ENCODE measurements at places on chromosomes 4 and X. TPM values are rescaled to one million over a fixed set of nuclear protein-coding genes. Genes with fewer than 3 reads are reported as not detected.
A peak's percentile ranks its signal among the peaks of the same experiment; 100 is the strongest.

Gene NAP1L2
- 1.6 TPM for total RNA-seq

- peak overlapping the region; percentile 72 for H3K4me3 ChIP-seq
- peak; percentile 25 for DNase-seq
- no peaks in the 10 kb centered on the region for H3K27me3 ChIP-seq
Measured at GRCh38 chrX:135345107-135345589, 35.9 kb downstream of the ETDC start.

DNA sequence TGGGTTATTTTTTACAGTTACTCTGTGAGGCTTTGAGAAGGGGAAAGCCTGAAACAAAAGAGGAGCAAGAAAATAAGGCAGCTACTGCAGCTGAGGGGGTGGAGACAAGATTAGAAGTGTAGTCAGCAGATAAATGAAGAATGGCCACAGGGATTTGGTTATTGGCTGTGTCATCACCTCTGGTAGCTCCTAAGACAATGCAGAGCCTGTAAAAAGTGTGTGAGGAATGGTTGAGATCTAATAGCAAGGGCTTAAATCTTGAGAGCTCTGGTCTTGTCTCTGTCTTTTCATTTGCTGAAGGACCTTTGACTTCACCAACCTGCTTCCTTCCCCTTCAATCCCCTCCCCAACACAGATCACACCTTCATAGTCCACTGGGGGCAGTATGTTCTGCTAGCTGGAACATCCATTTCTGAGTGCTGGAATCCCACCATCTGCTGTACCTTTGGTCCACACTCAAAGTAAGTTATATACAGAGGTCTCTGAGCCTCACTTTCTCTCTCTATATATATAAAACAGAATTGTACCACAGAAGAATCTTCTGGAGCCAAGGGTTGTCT is 213.7 kb upstream of the ZIC3 start:
- H3K27me3 ChIP-seq = no peaks in the 10 kb centered on the region
- DNase-seq = no peak
- no peaks in the 10 kb centered on the region for H3K36me3 ChIP-seq
- H3K27ac ChIP-seq = no peak overlapping the region
- H3K4me1 ChIP-seq = no peaks in the 10 kb centered on the region
- no peak overlapping the region for H3K4me3 ChIP-seq

Gene STEEP1
- total RNA-seq = 26.8 TPM

GRCh38 chrX:17689971-17690409 is 47.3 kb upstream of the SCML1 start:
- no peak overlapping the region for H3K4me3 ChIP-seq
- DNase-seq = peak; percentile 33
- H3K27me3 ChIP-seq = no peaks in the 10 kb centered on the region

Gene FBXO8
- total RNA-seq = 15.7 TPM

DNA sequence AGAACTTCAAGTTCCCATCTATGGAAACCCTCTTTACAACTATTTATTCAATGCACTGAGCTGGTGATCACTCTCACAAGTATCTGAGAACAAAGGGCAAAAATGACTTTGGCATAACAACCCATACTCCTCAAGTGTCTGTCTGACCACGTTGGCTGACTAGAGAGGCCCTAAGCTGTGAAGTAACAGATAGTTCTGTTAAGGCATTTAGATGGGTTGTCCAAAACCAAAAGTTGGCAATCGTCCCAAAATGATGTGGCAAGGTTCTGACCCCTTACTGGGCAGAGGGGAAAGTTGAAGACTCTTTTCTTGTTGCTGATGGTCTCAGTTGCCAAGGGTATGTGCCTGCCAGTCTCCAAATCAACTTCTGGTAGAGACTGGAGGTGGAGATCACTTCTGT is 524.8 kb downstream of the PPARGC1A start:
- no peak for DNase-seq

Gene KLHL13
- 3.8 TPM for total RNA-seq

Gene HSD17B10
- total RNA-seq = 31.9 TPM

Gene HTN3
- not detected for total RNA-seq

Gene ADGRG4
- total RNA-seq = under 0.01 TPM

Gene SLC16A2
- total RNA-seq = 10.7 TPM

DNA sequence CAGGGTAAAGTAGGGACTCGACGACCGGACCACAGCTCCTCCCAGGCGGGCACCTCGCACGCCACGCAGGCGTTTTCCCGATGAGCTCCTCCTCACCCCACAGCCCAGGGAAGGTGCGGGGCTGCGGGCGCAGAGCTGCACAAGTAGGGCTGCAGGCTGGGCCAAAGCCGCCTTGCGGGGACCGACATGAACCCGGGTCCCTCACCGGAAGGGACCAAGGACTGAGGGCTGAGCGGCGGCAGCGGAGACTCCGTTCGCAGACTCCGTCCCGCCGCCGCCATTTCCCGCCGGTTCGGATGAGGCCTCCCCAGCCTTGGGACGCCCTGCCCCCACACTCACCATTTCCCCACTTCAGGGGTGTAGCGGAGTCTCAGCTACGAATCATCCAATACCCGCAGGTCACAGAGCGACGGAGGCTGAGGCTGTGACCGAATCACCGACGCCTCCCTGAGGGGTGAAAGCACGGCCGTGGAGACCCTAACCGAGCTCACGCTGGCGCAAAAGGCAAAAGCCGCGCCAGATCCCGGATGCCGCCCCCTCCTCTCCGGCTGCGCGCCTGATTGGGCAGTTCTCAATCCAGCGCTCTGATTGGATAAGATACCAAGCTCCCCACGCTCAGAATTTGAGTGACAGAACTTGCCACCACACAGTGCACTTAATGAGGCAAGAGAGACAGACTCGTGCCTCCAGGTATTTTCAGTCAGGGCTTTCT is at the start of gene ZNF732:
ZNF732 (minus strand) TSS at position 506 of the 712 bp plus-strand sequence; CDS start at position 342, 164 bp downstream.
- no peak for DNase-seq
- H3K4me3 ChIP-seq = peak within 1 kb of the TSS; percentile 34
- H3K36me3 ChIP-seq = no peaks in the 10 kb centered on the region
- H3K27me3 ChIP-seq = no peaks in the 10 kb centered on the region

DNA sequence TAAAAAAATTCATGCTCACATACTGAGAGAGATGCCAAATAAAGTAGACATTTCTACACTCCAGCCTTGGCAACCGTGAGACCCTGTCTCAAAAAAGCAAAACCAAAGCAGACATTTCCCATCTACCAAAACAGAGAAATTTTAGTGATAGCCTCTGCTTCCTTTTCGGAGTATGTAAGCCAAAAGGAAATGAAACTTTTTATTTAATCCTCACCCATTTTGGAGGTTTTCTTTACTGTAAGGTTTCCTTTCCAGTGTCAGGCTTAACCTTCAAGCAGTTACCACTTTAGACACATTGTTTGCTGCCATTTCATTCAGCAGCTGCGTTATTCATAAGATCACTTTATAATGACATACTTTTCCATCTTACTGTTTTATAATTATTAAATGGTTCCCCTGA is 15.9 kb downstream of the ADD1 start:
- H3K27me3 ChIP-seq = no peaks in the 10 kb centered on the region
- peaks cover 95% of the 10 kb centered on the region for H3K4me1 ChIP-seq
- H3K27ac ChIP-seq = peak overlapping the region; percentile 86
- no peak overlapping the region for H3K4me3 ChIP-seq

- H3K27ac ChIP-seq = no peak overlapping the region
Measured at GRCh38 chr4:94544811-94545210, 93.1 kb downstream of the PDLIM5 start.

DNA sequence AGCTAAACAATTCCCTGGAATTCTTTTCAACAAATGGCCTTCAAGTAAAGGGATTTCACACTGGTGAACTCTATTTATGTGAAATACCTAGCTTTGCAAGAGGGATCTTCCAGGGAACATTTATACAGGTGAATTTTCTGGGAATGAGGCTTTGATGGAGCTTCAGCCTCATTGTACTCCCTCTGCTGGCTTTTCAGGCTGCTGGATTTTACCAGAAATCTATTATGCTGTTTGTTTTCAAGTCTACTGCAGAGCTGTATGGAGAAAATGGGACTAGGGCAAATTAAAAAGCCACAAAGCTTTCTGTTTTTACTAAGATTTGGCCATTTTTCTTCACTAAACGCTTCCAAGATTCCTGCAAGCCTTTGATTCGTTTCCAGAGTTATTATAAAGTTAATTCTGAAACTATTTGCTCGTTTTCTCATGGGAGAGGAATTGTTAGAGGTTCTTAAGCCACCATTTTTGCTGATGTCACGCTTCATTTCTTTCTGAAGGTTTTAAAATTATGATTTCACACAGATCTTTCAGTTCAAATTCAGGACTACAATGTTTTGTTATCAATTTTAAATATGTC is 31.6 kb downstream of the KDM6A start:
- no peak overlapping the region for H3K4me3 ChIP-seq
- no peaks in the 10 kb centered on the region for H3K36me3 ChIP-seq
- H3K27ac ChIP-seq = no peak overlapping the region
- DNase-seq = no peak
- H3K27me3 ChIP-seq = no peaks in the 10 kb centered on the region
- peaks cover 70% of the 10 kb centered on the region for H3K4me1 ChIP-seq

GRCh38 chrX:154779261-154779660 is 16.6 kb downstream of the DKC1 start:
- H3K27ac ChIP-seq = no peak overlapping the region
- DNase-seq = no peak
- peaks cover 12% of the 10 kb centered on the region for H3K36me3 ChIP-seq
- H3K4me1 ChIP-seq = no peaks in the 10 kb centered on the region
- H3K27me3 ChIP-seq = no peaks in the 10 kb centered on the region
- no peak overlapping the region for H3K4me3 ChIP-seq

GRCh38 chrX:25976683-25977310 is 161.3 kb upstream of the MAGEB18 start:
- no peaks in the 10 kb centered on the region for H3K36me3 ChIP-seq
- DNase-seq = no peak
- H3K4me3 ChIP-seq = no peak overlapping the region
- H3K4me1 ChIP-seq = no peaks in the 10 kb centered on the region

DNA sequence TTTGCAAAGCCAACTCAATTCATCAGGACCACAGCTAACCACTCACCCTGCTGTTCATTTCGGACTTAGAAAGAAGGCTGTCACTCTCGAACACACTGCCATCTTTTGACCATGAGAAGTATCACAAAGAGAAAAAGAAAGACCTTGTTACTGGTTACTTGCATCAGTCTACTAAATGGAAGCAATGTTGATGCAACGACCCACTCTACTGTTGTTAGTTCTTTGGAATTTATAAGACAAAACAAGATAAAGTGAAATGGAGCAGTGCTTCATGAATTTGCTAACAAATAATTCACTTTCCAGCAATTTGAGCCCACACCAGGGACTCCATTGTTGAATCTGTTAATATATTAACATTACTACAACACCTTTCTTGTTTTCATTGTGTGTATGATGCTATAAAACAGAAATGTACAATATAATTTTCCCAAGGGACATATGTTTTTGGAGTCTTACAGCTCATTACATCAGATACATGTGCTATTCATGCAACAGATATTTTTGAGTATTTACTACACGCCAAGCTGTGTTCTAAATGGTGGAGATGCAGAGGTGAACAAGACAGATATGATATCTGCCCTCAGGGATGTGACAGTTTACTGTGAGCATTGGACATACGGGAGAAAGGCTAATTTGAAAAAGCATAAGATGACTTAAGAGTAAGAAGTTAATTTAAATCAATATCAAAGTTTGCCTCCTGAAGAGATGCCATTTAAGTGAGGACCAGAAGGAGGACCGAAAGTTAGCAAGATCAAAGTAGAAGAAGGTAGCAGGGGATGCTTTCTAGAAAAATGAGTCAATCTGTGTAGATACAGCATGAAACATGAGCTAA is 87.2 kb downstream of the AREG start:
- H3K27ac ChIP-seq = no peak overlapping the region
- no peak overlapping the region for H3K4me3 ChIP-seq
- no peak for DNase-seq
- no peaks in the 10 kb centered on the region for H3K4me1 ChIP-seq

DNA sequence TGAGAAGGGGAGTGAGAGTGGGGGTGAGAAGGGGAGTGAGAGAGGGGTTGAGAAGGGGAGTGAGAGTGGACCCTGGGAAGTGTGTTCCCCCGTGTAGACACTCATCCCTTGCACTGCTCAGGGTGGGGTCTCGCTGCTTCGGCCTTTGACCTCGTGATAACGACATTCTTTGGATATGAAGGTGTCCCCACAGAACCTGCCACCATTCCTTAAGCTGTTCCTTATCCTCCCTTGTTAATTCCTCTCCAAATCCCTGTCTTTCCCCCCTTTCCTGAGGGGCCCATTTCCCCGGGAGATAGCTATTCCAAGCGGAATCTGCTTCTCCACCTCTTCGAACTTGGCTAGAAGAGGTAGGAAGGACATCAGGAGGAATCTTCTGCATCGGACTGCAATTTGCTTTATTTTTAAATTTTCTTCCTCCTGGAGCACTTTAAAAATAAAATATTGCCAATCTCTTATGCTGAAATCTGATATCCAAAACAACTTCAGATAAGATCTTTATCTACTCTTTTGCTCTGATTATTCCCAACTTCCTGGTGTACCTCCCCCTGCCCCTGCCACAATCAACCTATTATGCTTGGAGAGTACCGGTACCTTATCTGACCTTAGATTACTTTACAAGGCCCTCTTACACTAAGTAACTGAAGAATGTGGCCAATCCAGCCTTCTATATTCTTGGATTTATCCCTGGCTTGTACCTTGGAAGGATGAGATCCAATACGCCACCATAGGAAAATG is 15.6 kb downstream of the TRIML1 start:
- H3K4me3 ChIP-seq = no peak overlapping the region
- H3K27me3 ChIP-seq = no peaks in the 10 kb centered on the region
- H3K36me3 ChIP-seq = no peaks in the 10 kb centered on the region
- DNase-seq = no peak
